ENCODE measurements at places on chromosomes 4 and X.

DNA sequence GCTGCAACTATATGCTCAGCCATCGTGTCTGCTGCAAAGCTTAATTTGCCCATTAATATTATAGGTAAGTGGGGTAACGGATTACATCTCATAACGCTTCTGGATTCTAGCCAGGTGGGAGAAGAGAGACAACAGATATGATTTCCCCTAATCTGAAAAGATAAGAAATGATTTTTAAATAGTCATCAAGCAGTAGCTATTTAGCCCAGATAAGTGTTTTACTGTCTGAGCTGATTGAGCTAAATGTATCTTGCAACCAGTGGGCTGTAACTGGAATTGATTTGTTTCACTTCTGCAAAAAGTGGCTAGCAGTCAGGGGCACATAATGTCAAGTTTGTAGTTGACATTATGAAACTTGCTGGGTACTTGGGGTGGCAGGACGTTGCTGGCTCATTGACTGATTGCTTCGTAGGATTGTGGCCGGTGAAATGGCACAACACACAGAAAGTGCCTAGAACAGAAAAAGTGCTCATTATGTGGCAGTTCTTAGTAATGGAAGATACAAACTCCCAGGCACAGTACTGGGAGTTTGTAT is 18.5 kb downstream of the LAP3 start:
- no peak for DNase-seq

DNA sequence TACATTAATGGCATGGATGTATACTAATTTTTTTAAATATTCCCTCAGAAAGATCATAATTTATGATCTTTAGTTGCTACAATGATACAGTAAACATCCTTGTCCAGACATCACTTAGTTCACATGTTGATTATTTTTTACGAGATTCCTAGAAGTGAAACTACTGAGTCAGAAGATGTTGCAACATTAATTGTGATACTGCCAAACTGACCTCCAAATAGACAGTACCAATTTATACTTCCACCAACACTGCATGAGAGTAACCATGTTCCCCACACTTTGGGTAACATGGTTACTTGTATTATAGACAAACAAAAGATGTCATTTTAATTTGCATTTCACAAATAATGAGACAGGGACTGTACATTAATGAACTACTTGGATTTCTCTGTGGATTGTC is 19.6 kb downstream of the RCHY1 start:
- no peak for DNase-seq

- no peak for DNase-seq
Measured at GRCh38 chr4:147991543-147992283, 259.8 kb downstream of the ARHGAP10 start.

DNA sequence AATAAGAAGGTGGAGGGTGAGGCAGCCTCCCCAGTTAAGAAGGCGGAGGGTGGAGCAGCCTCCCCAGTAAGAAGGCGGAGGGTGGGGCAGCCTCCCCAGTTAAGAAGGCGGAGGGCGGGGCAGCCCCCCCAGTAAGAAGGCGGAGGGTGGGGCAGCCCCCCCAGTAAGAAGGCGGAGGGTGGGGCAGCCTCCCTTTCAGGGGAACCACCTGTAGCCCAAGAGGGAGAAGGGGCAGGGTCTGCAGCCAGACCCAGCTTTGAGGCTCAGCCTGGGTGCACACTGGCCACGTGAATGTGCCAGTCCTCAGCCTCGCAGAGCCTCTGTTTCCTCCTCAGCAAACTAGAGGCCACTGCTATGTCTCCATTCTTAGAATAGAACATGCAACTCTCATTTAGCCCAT is 52.6 kb downstream of the HMX1 start:
- DNase-seq = no peak

- DNase-seq = no peak
Measured at GRCh38 chr4:176005766-176006165, 59.9 kb upstream of the WDR17 start.

GRCh38 chr4:48989461-48990203 is 3.6 kb downstream of the CWH43 start:
- DNase-seq = no peak

- no peak for DNase-seq
Measured at GRCh38 chrX:34813618-34814017, 129.0 kb upstream of the FAM47B start.

DNA sequence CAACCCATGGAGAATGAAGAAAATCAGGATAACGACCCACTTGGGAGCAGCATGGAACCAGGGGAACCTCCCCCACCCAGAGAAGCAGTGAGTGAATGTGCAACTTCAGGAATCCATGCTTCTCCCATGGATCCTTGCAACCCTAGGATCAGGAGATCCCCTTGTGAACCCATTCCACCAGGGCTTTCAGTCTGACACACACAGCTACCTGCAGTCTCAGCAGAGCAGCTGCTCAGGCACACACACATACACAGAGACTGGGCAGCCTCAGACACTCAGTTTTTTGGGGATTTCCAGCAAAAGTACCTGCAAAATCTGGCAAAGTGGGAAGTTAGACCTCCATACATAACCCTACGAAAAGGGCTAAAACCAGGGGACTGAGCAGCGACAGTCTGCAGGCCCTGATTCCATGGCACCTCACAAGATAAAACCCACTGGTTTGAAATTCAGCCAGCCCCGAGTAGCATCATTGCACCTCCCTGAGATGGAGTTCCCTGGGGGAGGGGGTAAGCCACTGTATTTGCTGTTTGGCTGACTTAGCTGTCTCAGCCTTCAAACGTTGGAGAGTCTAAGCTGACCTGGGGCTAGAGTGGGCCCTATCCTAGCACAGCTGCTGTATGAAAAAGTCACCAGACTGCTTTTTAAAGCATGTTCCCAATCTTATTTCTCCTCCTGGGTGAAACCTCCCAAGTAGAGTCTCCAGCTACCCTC is 737.5 kb upstream of the NDST4 start:
- DNase-seq = no peak

- no peak for DNase-seq
Measured at GRCh38 chr4:123930996-123931395, 534.4 kb downstream of the SPRY1 start.

GRCh38 chrX:106341823-106342222 is 173.7 kb downstream of the PWWP3B start:
- no peak for DNase-seq

DNA sequence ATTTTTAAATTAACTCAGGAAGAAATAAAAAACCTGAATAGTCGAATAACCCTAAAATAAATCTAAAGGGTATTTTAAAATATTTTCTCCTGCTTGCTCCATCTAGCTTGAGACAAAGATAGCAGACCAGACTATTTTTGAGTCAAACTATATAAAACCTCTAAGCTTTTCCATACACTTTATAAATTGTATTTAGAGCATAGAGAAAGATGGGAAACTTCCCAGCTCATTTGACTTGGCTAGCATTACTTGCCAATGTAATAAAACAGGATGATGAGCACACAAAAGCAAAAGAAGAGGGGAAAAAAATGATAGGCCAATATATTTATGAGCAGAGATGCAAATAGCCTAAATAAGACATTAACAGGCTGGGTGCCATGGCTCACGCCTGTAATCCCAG is 117.1 kb downstream of the ANAPC4 start:
- no peak for DNase-seq

DNA sequence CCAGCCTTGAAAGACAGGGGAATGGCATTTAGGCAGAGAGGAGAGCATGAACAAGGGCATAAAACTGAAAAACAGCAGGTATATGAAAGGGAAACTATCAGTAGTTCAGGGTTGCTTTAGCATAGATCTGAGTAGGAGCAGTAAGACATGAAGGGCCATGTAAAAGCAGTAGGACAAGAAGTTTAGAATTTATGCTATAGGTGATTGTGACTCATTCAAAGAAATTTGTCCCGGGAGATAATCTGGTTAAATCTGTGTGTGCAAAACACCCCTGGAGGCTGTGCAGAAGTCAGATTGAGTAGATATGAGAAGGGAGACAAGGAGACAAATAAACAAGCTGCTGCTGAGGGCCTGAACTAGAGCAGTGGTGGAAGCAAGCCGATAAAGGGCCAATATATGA is 109.1 kb upstream of the BMP3 start:
- no peak for DNase-seq

DNA sequence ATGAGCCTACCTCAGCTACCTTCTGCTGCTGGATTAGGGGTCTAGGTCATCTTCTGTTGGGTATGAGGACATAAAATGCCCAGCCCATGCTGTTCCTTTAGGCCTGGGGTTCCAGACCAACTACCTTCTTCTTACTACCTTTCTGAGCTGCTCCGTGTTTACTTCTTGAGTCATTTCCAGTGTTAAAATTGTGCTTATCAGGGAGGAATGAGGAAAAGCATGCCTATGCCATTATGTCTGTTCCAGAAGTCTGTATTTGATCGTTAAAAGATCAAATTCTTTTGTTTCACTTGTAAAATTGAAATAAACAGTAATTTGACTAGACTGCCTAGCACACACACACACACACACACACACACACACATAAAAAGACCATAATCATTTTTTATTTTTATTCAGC is 1912.7 kb upstream of the TENM3 start:
- DNase-seq = no peak

GRCh38 chr4:80486603-80487002 is 151.1 kb downstream of the CFAP299 start:
- no peak for DNase-seq

DNA sequence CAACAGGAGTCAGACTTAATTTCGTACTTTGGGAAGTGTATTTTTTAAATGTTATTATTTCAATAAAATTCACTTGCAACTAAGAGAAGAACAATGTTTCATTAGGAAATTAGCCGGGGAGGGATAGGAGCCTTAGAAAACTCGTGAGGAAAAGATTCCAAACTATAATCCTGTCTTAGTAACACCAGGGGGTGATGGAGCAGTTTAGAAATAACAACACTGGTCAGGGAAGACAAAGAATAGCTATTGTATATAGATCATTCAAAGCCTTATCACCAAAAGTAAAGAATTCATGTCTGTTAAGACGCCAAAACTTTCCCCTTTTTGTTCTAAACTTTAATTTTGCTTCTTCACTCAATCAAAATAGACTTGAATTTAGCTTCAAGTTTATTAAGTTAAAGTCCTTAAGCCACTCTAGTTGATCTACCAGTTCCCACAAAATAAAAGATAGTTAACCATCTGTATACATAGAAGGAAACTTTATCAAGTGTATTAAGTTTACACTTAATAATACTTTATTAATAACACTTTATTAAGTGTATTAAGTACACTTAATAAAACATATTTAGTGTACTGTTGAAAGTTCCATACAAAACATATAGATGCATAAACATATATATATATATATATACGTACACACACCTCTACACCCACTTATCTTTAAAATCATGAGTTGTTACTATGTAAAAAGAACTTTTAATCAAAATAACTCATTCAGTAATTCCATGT is 60.5 kb downstream of the ARAP2 start:
- no peak for DNase-seq

DNA sequence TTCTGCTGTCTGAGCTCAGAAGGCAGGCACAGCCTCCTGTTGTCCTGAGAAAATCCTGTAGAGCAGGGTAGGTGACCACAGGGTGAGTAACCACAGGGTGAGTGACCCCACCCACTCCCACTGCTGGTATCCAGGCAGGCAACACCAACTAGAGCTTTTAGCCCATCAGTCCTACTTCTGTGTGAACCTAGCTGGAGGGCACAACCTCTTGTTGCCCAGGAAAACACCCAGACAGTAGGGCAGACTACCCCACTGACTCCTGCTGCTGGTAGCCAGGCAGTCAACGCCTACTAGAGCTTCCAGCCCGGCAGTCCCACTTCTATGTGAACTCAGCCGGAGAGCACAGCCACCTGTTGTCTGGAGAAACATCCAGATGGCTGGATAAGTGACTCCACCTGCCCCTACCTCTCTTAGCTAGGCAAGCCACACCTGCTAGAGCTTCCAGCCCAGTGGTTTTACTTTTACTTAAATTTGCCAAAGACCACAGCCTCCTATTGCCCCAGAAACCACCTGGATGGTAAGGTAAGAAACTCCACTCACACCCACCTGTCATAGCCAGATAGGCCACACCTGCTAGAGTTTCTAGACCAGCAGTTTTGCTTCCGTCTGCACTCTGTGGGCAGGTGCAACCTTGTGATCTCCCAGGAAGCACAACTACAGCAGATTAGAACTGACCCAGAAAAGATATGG is 371.6 kb downstream of the INPP4B start:
- DNase-seq = no peak

GRCh38 chr4:152815078-152815477 is 35.3 kb downstream of the ARFIP1 start:
- no peak for DNase-seq

DNA sequence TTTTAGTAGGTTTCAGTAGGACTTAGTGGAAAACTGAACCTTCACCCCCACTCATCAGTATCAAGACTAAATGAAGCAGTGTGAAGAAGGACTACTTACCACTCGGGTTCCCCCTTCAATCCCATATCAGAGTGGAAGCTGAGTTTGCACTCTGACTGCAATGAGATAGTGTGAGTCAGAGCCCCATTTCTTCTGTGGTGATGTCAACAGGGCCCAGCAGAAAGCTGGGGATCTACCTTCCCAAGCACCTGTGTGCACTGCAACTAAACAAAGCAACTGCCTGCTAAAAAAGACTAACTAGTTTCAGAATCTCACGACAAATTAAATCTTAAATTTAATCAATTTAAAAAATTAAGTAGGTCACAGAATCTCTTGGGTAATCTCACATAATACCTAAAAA is 1837.0 kb upstream of the PCDH7 start:
- no peak for DNase-seq

GRCh38 chr4:153466949-153467896 is 1.1 kb downstream of the TMEM131L start:
- DNase-seq = peak; percentile 60

- DNase-seq = no peak
Measured at GRCh38 chr4:26161030-26161824, 159.6 kb upstream of the RBPJ start.

DNA sequence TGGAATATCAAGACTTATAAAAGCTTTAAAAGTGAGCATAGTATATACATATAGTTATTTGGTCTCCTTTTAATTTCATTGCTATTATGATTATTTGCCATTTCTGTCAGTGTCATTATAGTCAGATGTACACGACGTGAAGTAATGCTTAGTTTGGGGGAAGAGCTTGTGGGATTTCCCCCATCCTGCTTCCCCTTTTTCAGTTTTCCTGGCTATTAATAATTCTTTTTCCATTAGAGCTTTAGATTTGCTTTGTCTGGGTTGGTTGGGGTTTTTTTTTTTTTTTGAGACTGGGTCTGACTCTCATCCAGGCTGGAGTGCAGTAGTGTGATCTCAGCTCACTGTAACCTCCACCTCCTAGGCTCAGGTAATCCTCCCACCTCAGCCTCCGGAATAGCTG is 5.4 kb downstream of the ABCE1 start:
- DNase-seq = no peak

DNA sequence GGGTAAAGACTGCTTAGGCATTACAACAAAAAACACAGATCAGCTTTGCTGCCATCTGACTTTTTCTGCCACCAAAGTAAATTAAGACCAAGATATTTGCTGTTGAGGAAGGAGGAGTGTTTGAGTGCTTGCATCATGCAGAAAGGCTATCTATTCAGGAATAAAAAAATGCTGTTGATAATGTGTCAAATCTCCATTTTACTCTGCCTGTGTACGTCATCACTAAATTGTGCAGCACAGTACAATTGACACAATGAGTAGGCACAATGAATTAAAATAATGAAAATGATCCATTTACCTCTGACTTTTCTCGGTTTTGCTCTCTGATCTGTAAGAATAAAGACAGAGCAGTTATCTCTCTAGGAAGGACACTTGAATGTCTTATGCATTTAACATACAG is 56.3 kb downstream of the NKX6-1 start:
- DNase-seq = no peak

All from DND-41 (cell line).